ENCODE measurements at places on chromosomes 11 and 22.

DNA sequence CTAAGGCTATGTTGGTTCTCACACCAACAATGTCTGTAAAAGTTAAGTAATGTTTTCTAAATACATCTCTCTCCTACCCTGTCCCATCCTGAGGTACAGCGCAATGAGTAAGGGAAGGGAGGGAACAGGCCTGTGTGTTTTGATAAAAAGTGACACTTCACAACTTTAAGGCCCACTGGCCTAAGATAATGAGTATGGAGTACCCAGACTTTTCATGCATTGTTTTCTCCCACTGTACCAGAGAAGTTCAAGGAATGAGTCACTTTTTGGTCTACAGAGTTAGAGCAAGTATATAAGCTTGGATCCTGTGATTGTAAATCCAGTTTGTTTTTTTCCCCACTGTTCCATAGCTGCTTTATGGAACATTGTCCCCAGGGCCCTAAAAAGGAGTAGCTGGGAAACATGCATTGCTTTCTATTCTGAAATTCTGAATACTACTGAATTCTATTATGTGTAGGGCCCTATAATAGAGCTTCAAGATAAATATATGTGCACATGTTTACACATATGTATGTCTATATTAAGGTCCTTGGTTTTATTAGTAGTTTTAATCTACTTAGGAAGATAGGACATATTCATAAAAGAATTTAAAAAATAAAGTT, 29.8 kb downstream of the KCNE3 start:
- DNase-seq, result no peak

DNA sequence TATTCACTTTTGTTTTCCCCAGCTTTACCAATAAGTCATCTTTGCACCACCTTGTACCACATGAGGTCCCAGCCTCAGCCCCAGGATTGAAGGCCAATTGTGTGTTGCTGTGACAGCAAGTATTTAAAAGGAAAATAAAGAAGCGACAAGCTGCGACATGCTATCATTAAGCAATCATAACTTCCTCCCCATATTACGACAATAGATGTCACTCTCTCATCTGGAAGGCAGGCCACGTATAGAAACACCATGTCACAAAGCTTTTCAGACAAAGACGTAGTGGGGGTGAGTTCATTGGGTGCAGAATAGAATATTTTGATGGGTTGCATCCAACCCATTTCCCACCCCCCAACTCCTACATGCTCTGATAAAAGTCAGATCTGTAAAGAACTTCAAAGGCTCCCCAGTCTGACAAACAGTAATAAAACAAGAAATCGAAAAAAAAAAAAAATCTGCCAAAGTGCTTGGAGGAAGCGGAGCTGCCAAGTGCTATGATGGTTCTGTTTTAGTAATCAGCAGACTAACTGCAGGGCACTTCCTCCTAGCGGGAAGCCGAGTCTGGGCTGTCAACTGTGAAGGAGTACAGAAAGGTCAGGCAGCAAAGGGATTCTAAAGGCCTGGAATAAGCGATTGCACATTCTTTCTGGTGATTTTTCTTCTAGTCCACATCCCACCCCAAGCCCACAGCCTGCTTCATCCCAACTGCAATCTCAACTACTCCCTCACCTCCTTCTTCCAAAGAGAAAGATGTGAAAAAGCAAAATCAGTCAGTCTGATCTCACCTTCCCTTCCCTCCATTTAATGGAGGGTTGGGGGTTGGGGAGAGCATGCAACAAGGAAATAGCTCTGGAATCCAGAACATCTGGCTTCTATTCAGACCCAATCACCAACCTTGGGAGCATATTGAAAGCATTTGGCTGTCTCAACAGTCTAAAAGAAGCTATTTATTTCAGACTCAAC, 131.4 kb upstream of the UBASH3B start:
- no peak for DNase-seq

GRCh38 chr11:107182978-107183377, 164.7 kb upstream of the GUCY1A2 start:
- DNase-seq, result no peak

DNA sequence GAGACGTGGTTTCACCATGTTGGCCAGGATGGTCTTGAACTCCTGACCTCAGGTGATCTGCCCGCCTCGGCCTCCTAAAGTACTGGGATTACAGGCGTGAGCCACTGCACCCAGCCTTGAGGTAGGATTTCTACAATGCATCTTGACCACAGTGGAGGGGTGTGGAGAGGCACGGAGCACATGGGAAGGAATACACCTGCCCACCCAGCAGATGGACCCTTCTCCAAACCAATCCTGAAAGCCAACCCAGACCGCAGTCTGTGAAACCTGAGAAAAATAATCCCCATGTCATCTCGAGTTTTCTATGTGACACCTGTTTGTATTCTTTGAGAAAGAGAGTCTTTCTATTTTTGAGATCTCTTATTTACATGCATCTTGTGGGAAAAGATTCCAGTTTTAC, 32.5 kb downstream of the LGR4 start:
- DNase-seq, result no peak

DNA sequence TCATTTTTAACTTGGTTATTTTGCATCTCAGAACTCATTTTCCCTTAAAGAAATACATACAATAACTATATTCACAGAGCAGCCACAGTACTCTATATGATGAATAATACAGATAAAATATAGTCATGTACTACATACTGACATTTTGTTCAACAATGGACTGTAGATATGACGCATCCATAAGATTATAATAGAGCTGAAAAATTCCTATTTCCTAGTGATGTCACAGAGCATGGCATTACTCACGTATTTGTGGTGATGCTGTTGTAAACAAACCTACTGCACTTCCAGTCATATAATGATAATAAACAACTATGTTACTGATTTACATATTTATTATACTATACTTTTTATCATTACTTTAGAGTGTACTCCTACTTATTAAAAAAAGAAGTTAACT, 38.7 kb downstream of the NARS2 start:
- DNase-seq, result no peak

- no peak for DNase-seq
Observed at GRCh38 chr22:19750507-19751490, 9.8 kb upstream of the TBX1 start.

All from NCI-H526 treated with DMSO at 0.1 percent for 48 hours (cell line).